Stimulated activated CD4-positive, alpha-beta T cell treated with anti-CD3 and anti-CD28 coated beads, Interleukin-1b, Interleukin-23, amount 100 ng/mL, for 4 hours (primary cell): ENCODE measurements at places on chromosomes 3 and 15.

DNA sequence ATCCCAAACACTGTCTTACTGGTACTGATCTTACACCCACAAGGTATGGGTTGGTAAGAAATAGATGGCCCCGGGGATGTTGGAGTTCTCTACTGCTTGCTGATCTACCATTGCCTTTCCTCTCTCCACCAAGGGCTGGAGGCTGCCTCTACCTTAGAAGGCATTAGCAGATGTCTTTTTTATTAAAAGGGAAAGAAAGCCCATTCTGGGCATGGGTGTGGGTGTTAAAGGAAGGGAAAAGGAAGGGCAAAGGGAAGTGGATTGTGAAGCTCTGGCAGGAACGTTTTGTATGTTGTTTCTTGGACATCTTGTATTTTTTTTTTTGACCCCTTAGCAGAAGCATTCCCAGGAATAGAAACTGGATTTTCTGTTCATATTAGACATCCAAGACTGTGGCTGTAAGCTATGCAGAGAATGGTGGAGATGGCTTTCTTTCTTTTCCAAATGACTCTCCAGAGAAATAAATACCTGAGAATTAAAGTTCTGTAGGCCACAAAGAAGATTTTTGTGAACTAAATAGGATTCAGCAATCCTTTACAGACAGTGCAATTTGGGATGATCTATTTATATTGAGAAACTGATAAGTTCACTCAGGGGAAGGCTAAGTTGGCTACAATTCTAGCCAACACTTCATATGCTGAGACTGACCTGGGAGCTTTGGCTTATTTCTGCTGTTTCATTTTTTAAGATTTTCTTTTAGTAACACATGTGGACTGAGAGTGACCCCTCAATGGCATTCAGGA is 108.8 kb downstream of the TOP2B start:
- no peak for DNase-seq

- no peak for DNase-seq
Observed at GRCh38 chr3:156233876-156234275, 113.5 kb downstream of the KCNAB1 start.

- no peak for DNase-seq
Observed at GRCh38 chr15:38691377-38691776, 126.8 kb upstream of the RASGRP1 start.

- DNase-seq = no peak
Observed at GRCh38 chr3:139308560-139308959, 35.3 kb upstream of the MRPS22 start.

- no peak for DNase-seq
Observed at GRCh38 chr15:97875025-97875512, 85.4 kb upstream of the ARRDC4 start.

DNA sequence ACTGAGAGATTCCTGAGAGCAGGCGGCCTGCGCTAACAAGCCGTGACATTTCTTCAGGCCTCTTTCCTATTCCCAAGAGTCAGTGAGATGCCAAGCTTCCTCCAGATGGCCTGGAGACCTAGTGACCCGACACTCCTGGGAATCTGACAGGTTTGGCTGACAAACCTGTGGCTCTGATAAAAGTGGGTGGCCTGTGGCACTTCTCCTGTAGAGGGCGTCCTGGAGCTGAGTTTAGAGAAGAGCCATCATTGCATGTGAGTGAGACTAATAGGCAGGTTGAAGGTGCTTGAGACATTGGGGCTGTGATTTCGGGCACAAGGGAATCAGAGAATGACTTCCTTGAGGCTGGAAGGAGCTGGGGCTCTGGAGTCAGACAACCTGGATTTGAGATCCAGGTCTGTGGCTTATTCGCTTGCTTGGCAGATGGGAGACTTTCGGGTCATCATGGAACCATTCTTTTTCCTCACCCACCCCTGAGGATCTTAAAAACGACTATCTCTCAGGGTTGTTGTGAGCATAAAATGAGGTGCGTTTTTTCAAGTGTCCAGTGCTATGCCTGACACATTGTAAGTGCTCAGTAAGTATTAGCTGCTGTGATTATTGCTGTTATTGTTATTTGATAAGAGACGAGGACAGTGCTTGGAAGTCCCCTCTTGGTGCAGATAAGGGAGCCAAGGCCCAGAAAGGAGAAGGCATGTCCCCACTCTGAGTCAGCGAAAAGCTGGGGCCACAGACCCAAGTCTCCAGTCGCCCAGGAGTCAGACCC is 77.2 kb downstream of the SCN10A start:
- no peak for DNase-seq

- DNase-seq = no peak
Observed at GRCh38 chr15:91380114-91380513, 280.1 kb downstream of the SV2B start.

DNA sequence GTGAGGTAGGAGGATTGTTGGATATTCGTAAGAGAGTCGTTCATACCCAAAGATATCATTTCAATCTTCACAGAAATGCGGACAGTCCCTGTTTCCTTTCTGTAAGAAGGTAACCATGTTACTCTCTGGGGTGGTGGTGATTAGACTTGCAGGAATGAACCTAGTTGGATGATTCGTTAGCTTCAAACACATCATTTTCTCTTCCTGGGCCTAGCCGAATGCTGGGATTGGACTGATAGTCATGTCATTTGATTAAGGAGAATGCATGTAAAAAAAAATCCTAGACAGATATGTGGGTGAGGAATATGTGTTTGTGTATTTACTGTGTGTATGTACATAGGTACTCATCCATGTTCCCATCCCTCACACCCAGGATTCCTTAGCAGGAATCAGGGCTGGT is 12.4 kb downstream of the SLCO3A1 start:
- no peak for DNase-seq

DNA sequence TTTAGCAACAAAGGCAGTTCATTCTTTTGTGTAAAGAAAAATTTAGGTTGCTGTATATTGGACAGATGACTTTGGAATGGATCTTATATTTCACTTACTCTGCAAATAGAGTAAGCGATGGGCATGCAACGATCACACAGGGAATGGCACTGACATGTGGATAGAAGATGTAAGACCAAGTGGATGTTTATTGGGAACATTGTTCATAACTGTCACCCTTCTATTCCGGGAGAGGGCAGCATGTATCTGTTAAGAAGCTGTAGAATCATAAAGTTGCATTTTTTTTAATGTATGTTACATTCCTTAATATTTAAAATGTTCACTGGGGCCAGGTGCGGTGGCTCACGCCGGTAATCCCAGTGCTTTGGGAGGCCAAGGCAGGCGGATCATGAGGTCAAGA is 41.2 kb downstream of the HPS3 start:
- no peak for DNase-seq

GRCh38 chr3:118628704-118629341 is 405.8 kb downstream of the IGSF11 start:
- no peak for DNase-seq

GRCh38 chr3:47464588-47464987 is 11.2 kb downstream of the SCAP start:
- DNase-seq = no peak

GRCh38 chr3:177039490-177040274 is 157.6 kb downstream of the TBL1XR1 start:
- no peak for DNase-seq
